ENCODE measurements at places on chromosomes 4 and X.

GRCh38 chr4:40454816-40455215 lies 119.7 kb downstream of the CHRNA9 start:
- DNase-seq, result no peak

GRCh38 chr4:11675051-11675800 lies 246.5 kb upstream of the HS3ST1 start:
- no peak for DNase-seq

DNA sequence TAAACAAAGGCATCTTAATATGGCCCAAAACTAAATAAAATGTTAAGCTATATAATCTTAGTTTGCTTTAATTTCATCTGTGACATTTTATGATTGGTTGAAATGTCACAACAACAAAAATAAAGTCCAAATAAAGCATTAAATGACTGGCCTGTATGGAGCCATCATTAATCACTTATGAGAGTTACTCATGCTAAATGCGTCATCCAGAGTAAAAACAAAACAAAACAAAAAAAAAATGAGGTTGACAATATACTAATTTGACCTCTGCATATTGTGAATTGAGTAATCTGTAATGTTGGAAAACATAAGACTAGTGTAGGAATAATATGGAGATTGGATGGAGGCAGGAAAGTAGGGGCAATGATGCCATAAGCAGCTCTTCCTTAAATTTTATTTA lies 139.7 kb downstream of the MAPK10 start:
- DNase-seq, result no peak

- no peak for DNase-seq
Observed at GRCh38 chr4:56424697-56425514, 10.5 kb downstream of the PPAT start.

GRCh38 chr4:112521123-112522023 lies 5.4 kb upstream of the NEUROG2 start:
- no peak for DNase-seq

DNA sequence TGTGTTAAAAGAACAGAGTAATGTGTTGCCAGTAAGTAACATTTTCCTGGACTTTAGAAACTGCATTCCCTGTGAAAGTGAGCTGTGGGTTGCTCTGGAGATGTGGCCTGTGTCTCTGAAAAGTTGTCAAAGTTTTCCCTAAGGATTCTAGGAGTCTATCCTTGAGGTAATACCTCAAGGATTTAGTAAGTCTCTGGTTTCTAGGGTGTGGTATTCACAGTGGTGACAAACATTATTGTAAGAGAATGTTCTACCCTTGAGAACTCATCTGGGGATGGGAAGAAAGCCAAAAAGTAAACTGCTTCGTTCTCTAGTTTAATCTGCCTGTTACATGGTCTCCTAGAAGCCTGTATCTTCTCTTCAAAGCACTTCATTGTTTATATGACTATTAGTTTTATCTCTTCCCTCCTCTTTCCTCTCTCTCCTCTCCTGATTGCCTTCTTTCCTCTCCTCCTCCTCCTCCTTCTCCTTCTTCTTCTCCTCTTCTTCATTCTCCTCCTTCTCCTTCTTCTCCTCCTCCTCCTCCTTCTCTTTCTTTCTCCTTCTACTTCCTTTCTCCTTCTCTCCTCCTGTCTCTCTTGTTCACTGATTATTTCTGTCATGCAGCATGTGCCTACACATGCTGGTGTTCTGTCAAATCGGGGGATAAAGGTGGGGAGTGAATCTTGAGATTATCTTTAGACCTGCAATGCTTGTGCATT lies 321.3 kb downstream of the PTTG2 start:
- DNase-seq, result no peak

DNA sequence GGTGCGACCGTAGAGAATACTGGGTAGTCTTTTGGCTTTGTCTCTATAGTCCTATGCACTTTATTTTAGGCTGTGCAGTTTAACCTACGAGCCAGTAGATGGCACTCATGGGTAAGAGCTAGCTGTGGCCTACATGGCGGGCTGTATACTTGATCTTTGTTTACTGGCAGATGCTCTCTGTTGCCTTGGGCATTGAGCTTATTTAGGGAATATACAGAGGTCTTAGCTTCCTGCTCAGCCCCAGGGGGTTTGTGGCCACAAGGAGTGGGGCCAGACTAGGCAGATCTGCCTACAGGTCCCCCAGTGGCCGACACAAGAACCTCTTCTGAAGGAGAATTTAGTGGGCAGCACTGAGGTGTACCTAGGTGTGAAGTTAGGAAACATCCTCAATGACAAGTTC lies 227.6 kb upstream of the HDX start:
- DNase-seq, result no peak

GRCh38 chr4:33429971-33430370 lies 2709.8 kb downstream of the PCDH7 start:
- DNase-seq, result no peak

DNA sequence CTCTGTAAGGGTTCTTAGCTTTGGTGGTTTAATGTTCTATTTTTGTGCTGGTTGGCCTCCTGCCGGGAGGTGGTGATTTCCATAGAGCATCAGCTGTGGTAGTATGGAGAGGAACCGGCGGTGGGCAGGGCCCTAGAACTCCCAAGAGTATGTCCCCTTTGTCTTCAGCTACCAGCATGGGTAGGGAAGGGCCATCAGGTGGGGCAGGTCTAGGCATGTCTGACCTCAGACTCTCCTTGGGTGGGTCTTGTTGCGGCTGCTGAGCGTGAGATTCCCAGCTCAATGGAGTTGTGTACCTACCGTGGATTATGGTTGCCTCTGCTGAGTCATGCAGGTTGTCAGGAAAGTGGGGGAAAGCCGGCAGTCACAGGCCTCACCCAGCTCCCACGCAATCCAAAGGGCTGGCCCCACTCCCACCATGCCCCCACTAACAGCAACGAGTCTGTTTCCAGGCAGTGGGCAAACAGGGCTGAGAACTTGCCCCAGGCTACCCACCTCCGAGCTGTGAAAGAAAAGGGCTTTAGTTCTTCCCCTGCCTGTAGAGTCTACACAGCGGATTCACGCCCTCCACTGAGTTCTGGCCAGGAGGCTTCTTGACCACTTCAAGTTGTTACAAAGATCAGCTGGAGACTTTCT lies 235.9 kb downstream of the RPA4 start:
- no peak for DNase-seq

GRCh38 chr4:184457535-184458249 lies 16.7 kb downstream of the IRF2 start:
- DNase-seq, result no peak

- DNase-seq, result no peak
Observed at GRCh38 chrX:154829134-154829533, 5.3 kb downstream of the SMIM9 start.

DNA sequence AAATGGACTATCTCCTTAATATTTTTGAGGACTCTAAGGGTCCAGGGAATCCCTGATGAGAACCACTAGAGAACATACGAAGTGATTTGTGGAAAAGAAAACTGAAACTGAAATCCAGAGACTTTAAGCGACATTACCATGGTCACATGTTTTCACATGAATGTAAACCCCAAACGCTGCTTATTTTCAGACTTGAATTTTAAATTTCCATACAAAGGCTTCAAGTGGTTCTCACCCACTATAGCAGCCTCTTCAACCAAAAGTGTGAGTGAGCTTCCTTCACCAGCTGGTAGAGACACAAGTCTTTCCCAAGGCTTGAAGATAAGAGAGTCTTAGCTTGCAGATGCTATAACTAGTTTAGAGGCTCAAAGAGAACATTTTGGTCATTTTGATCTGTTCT lies 232.7 kb downstream of the MGST2 start:
- DNase-seq, result no peak

DNA sequence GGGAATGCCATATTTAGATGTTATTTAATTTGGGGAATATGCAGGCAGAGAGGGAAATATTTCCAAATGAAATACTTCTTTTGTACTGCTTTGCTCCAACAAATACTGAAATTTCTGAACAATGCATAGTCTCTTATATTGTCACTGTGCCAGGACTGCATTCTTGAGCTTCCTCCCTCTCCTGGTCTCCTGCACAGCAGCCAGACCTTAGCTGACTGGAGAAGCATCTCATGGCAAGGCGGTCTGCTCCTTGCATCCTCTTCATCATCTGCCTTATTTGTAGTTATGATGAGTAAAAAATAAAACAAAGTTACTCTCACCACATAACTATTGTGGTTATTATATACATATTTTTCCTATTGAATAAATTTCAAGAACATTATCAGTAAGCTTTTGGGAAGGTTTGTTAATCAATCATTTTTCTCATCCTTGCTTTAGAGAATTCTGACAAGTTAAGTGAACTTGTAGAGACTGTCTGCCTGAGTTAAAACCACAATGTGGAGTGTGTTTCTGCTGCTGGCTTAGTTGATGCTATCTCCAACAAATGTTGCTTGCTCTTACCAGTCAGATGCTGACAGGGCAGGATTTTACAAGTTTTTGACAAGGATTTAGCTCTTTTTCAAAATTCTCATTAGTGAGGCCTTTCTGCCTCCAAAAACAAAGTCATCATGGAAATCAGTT lies 153.6 kb downstream of the SOWAHB start:
- DNase-seq, result no peak

- no peak for DNase-seq
Observed at GRCh38 chrX:102767287-102767686, 46.7 kb downstream of the GPRASP3 start.

DNA sequence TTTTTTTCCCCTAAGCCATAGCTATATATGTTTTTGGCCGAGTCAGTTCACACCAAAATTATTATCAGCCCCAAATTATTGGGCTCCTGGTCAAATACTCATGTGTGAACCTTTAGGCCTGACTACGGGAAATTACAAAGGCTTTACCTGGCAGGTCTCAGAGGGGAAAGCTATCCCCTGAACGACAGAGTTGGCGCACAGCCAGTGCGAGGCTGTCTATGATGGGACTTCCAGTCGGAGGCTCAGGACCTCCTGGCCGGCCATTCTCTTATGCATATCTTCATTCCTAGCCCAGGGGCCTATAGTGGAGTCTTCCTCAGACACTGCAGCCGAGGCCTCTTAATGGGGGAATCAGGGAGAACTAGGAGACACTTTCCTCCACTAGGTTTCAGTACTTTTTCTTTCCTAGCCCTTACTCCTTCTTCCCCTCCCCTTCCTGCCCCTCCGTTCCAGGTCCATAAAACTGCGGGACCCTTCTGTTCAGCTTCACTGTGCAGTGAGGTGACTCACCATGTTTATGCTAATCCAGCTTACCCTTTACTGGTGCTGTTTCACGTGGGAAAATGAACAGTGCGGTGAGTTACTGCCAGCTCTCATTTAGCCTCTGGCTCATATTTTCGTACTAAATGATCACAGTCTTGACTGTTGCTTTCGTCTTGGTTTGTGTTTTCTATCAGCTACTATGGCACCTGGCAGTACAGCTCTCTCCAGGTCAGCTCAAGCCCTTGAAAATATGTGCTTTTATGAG lies 533.9 kb downstream of the FSTL5 start:
- DNase-seq, result no peak

- DNase-seq, result no peak
Observed at GRCh38 chr4:84677995-84678394, 95.1 kb downstream of the CDS1 start.

- no peak for DNase-seq
Observed at GRCh38 chr4:176755001-176755400, 37.7 kb downstream of the VEGFC start.

- DNase-seq, result no peak
Observed at GRCh38 chr4:152944666-152945320, 8.7 kb downstream of the FHDC1 start.

- DNase-seq, result no peak
Observed at GRCh38 chrX:152901816-152902501, 4.1 kb downstream of the ZNF185 start.

GRCh38 chrX:49059201-49059600 lies 402 bp downstream of the CCDC120 start:
- DNase-seq, result no peak

- no peak for DNase-seq
Observed at GRCh38 chr4:140645614-140646412, 77.1 kb upstream of the UCP1 start.

GRCh38 chr4:3533423-3533820 lies 1.2 kb upstream of the LRPAP1 start:
- no peak for DNase-seq

- no peak for DNase-seq
Observed at GRCh38 chr4:7595934-7596461, 161.3 kb upstream of the PSAPL1 start.

- DNase-seq, result no peak
Observed at GRCh38 chrX:30489323-30489722, 88.2 kb downstream of the TASL start.

DNA sequence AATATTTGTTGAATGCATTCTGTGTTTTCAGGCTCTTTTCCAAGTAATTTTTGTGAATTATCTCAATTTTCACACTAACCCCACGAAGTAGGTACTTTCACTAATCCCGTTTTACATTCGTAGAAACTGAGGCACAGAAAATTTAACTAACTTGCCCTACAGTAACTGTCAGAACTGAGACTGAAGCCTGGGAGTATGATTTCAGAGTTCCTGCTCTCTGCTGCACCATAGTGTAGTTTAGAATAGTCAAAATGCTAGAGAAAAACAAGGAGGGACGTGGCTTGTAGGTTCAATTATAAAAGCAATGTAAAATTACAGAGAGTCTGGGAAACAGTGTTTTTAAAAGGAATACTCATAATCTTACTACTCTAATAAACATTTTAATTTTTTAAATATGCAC lies 2.2 kb downstream of the CLCN3 start:
- no peak for DNase-seq

DNA sequence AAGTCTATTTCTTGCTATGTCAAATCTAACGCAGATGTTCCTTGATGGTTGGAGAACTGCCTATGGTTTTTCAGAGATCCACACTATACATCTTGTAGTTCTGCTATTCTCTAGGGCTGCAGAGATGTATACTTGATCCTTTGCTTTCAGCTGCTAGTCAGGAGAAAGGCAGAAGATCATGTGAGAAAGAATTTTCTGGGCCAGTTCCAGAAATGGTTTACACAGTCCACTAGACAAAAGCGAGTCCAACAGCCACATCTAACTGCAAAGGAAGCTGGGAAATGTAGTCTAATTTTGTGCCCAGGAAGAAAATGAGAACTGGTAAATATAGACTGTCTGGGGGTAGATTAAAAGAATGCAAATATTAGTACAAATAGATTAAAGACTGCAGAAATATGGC lies 394.3 kb upstream of the SLIT2 start:
- no peak for DNase-seq

DNA sequence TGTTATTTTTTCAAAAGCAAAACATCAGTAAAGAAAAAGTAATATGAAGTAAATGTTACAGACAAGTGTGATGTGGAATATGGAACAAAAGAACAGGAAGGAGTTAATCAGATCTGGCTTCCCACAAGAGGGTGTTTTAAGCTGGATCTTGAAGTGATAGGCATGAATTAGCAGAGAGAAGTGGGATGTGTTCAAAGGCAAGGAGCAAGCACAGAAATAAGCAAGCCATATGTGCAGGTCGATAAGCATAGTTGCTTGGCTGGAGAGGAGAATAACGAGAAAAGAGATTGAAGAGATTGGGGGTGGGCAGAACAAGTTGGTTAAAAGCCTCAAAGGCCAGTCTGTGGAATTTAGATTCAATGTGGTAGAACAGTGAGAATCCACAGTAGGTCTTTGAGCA lies 60.9 kb upstream of the PRPS1 start:
- no peak for DNase-seq

- DNase-seq, result no peak
Observed at GRCh38 chr4:4880492-4880891, 21.0 kb downstream of the MSX1 start.

- DNase-seq, result no peak
Observed at GRCh38 chr4:86512631-86513030, 81.5 kb upstream of the PTPN13 start.

GRCh38 chr4:20612313-20612712 lies 87.9 kb upstream of the PACRGL start:
- DNase-seq, result no peak

Data from stimulated activated CD4-positive, alpha-beta T cell treated with anti-CD3 and anti-CD28 coated beads, Interleukin-1b, Interleukin-23, amount 100 ng/mL, for 1 hour (primary cell).